ENCODE measurements at places on chromosomes 4 and X.

- peak; percentile 17 for DNase-seq
These were observed 59.4 kb downstream of the POLR2B start for GRCh38 chr4:57037982-57038604.

DNA sequence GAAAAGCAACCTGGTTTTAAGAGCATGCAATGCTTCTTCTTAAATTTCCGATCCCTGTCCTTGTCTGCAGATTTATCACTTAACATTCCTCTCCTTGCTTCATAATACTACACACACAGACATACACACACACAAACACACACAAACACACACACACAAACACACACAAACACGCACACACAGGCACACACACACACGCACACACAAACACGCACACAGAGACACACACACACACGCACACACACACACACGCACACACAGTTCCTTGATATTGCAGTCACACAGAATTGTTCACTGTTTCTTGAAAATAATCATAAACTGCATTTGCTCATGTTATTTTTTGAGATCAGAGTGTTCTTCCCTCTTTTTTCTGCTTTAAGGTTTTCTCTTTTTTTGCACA is 458.3 kb upstream of the ATOH1 start:
- no peak for DNase-seq

DNA sequence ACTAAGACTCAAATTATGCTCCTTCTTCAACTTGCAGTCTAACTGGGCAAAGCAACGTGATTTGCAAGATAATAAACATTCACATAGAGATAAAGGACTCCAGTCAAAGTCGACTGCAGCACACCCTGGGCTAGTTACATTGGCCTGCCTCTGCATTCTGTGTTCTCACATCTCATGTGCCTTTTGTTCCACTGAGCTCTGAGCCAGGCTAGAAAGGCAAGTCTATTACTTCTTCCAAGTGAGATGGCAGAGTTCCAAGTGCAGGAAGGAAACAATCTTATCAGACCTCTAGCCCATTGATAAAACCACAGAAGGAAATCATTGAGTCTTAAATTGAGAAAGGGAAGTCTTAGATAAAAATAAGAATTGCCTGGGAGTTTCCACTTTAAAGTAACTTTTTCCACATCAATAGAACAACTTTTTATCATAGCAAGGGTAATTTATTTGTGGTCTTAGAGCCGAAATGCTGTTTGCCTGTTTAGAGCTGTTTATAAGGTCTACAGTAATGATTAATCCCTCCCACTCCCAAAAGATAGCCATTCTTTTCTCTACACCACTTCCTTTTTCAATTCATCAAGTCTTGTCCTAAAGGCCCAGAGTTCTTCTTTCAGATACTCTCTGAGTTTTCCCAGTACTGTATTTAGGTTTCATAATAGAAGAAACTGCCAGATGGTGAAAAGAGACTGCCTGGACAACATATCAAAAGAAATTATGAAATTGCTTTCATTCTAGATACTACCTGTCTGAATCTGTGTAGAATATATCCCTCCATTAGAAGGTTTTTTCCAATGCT is 200.2 kb downstream of the GUCY2F start:
- no peak for DNase-seq

DNA sequence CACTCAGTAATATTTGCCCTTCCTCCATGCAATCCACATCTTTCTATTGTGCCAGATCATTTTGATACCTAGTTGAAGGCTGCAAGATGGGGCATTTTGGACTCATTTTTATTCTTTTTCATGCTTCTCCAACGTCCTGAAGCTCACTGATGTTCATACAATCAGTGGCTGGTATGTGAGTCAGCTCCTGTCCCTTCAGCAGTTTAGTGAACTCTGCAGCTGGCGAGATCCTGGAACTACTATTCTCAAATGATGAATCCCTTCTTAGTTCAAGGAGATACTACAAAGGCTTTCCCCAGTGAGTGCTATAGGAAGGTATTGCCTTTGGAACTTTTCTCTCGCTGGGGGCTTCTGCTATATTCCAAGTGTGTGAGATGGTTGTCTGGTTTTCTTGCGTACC is 9.6 kb upstream of the CCDC149 start:
- no peak for DNase-seq

- DNase-seq: no peak
These were observed 77.7 kb downstream of the FAM13A start for GRCh38 chr4:88979276-88979675.

DNA sequence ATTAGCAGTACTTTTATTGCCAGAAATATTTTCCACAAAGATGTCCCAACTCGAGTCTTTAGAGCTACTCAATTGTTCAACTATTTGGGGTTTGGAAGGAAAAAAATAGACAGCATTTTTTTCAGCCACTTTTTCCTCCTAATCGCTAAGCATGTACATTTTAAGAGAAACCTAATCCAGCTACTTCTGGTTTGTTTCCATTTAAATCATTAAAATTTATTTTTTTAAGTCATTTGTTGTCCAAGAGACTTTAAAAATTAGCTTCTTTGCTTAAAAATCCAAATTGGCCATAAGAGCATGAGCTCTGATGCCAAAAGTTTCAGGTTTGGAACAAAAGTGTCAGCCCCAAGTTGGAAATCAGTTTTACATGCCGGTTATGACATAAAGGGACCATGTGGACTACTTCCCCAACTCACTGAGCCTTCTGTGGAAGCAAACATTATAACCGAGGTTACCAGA is 186.3 kb upstream of the INTU start:
- no peak for DNase-seq

GRCh38 chrX:37644381-37645305 is 40.9 kb upstream of the XK start:
- DNase-seq: no peak

GRCh38 chrX:15416133-15416993 is 32.1 kb upstream of the VEGFD start:
- no peak for DNase-seq

DNA sequence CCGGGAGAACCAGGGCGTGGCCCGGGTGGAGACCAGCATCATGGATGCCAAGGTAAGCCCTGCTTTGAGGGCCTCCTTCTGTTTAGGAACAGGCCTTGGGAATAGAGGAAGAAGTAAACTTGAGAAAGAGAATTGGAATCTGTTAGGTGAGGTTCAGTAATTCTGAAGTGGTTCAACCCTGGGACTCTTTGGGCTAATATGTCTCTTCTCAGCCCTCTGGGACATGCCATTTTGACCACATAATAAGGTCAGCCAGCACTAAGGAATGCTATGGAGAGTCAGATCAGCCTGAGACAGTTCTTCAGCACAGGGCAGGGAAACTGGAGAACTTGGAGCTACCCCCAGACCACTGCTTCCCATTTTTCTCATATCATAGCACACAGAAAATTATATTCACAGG is 63.3 kb upstream of the PRPS1 start:
- no peak for DNase-seq

GRCh38 chr4:13865871-13866669 is 238.5 kb upstream of the BOD1L1 start:
- no peak for DNase-seq

GRCh38 chr4:40316333-40316781 is 18.8 kb upstream of the CHRNA9 start:
- no peak for DNase-seq

- no peak for DNase-seq
These were observed 8.1 kb upstream of the HPF1 start for GRCh38 chr4:169765835-169766234.

GRCh38 chr4:76212851-76213414 is 691 bp downstream of the SCARB2 start:
- DNase-seq: no peak

DNA sequence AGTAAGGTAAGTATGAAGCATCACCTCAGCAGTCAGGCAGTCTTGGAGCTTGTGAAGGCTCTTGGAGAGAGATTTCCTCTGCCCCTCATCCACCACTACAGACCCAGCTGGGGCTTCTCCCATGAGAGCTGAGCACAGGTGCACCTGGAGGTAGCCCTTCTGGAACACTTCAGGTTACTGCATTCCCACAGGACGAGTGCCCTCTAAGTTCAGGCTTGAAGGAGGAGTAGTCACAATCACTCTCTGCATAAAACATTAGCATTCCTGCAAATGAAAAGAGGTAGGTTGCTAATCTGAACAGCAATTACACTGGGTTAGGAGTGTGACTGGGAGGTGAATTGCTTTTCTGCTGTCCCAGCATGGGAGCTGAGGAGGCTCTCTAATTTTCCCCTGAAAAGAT is 308.8 kb downstream of the TEX13C start:
- DNase-seq: no peak

- DNase-seq: no peak
These were observed 177.1 kb upstream of the TET2 start for GRCh38 chr4:104969394-104970082.

- no peak for DNase-seq
These were observed 819.6 kb downstream of the NLGN4X start for GRCh38 chrX:5409106-5409505.

- no peak for DNase-seq
These were observed 98.7 kb downstream of the TMEM131L start for GRCh38 chr4:153564630-153565525.
